ENCODE measurements at places on chromosomes 7 and 10.
A peak's percentile ranks its signal among the peaks of the same experiment; 100 is the strongest.

GRCh38 chr10:86401588-86402282 lies 35.1 kb upstream of the GRID1 start:
- DNase-seq = no peak

DNA sequence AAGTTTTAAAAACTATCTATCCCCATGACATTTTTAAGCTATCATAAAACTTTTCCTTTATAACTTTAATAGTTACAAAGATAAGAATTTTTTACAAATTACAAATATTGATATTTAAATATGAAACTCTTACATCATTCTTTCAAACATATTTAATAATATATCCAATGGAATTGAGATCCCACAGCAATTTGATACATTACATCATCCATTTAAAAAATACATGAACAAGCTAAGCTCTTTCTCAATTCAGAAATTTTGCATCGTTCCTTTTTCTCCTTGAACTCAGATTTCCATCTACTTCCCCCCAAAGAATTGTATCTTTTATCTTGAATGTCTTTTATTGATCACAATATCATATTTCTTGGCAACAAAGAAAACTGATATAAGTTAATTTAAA lies 118.4 kb upstream of the GLCCI1 start:
- no peak for DNase-seq

- peak; percentile 81 for DNase-seq
Observed at GRCh38 chr10:90167174-90168064, 466.0 kb downstream of the KIF20B start.

- peak; percentile 94 for DNase-seq
Observed at GRCh38 chr7:82615527-82615926, 171.9 kb upstream of the CACNA2D1 start.

Measured in MV-4-11 (cell line).